ENCODE measurements at places on chromosomes 1 and 21.

- no peak for DNase-seq
These were observed 5.8 kb downstream of the ELF3 start for GRCh38 chr1:202016022-202016810.

DNA sequence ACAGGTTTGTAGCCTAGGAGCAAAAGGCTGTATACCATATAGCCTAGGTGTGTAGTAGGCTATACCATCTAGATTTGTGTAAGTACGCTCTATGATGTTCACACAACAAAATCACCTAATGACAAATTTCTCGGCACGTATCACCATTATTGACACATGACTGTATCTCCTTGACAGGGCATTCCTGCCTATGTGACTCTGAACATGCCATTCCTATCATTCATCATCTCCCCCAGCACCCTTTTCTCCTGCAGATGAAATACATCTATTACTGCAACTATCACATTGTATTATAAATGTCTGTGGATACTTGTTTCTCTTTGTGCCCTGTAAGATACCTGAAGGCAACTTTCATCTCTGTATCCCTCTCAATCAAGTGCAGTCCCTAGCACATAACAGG is 29.9 kb downstream of the TP53BP2 start:
- DNase-seq: peak; percentile 78

DNA sequence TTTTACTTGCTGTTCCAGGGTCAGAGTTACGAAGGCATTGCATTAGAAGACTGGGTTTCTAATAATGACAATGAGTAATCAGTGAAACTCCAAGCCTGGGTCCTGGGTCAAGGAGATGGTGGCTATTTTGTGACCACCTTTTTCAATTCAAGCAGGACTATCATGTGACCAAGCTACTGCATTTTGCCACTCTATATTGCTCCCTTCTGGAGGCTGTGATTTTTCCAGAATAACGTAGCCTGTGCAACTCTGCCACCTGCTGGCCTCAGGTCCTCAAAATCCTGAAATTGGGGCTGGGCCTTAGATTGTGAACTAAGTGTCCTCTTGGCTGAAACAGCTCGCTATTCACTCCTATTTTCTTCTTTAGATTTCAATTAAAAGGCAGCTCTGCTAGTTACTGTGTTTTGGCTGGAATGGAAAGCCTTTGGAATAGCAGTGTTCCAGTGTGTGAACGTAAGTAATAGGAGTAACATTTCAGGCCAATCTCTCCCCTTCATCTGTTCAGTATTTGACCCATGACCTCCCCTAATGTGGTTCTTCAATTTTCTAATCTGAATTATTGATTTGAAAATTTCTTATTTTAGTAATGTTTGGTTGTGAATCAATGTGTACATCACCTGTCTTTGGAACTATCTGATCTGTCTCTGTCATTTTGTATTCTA is 52.9 kb upstream of the CD46 start:
- peak; percentile 38 for DNase-seq

DNA sequence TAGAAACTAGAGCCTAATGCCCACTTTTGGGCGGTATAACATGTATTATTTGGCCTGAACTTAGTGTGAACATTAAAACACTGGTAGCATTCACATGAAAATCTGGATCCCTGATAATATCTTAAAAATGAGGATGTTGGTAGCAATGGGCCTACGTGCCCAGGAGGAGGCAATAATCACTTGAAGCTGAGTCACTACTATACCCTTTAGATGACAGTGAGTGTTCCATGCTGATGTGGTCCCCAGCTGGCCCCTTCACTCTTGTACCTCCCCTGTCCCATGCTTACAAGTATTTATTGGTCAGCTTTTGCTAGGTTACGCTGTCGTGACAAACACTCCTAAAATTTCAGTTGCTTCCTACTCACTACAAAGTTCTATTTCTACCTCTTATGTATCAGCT is 23.0 kb upstream of the POU2F1 start:
- no peak for DNase-seq

DNA sequence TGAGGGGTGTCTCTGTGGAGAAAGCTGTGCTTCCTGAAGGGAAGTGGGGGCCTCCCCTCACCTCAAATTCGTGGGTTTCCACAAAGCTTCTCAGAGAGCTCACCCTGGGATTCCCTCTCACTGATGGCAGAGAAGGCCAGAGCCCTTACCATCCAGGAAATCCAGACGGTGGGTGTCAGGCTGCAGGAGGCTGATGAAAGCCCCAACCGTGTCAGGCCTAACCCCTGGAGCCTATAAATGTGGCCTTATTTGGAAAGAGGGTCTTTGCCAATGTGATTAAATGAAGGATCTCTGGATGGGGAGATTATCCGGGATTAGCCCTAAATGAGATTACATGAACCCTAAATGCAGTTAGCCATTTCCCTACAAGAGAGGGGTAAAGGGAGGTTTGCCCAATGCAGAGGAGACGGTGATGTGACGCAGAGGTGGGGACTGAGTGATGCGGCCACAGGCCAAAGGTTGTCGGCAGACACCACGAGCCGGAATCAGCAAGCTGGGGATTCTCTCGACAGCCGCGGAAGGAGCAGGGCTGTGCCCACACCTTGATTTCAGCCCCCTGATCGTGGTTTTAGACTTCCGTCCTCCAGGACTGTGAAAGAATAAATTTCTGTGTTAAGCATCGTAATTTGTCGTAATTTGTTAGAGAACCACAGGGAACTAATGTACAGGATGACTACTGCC is 82.6 kb downstream of the TOMM20 start:
- no peak for DNase-seq

DNA sequence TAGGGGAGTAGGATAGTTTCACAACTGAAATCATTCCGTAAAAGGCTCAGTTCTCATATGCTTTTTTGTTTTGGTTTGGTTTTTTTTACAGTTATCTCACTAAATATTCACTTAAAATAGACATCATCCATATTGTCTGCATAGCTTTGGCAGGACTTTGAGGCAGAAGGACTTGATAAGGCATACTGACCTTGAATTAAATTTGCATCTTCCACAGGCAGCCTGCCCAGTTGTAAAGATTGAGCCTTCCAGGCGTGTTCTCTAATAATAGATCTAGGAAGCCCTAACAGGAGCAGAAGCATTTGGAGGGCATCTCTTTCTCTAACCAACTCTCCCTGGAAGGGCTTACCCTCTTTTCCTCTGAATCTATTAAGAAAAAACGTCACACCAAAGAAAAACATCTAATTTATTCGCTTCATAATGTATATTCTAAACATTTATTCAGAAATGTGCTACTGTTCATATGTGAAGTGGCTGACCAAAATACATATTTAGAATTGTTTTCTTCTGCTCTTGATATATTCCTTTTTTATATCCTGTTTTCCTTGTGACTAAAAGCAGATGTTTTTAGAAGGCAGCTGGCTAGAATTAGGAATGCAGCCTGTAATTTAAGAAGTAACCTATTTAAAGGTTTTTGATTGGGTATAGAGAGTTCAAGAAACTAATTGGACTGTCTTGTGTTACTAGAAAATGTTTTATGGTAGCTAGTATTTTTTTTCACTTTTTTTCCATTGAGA is 20.2 kb downstream of the DESI2 start:
- DNase-seq: no peak

- no peak for DNase-seq
These were observed 1.4 kb downstream of the PEAR1 start for GRCh38 chr1:156894711-156895454.

DNA sequence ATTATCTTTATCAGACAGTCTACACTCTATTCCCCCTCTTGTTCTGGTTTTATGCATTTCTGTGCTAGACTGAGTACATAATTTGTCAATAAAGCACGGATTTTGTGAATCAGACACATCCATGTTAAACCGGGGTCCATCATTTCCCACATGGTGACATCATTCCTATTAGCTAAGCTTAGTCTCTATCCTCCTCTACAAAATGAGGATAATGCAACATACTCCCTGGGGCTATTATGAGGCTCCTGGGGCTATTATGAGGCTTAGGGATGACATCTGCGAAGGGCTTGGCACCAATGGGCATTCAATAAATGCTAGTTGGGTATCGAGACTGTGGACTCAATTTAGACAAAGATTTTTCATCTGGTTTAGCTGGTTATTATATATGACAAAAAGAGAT is 25.1 kb upstream of the APP start:
- no peak for DNase-seq

- DNase-seq: no peak
These were observed 32.5 kb downstream of the PKNOX1 start for GRCh38 chr21:43006874-43007208.

DNA sequence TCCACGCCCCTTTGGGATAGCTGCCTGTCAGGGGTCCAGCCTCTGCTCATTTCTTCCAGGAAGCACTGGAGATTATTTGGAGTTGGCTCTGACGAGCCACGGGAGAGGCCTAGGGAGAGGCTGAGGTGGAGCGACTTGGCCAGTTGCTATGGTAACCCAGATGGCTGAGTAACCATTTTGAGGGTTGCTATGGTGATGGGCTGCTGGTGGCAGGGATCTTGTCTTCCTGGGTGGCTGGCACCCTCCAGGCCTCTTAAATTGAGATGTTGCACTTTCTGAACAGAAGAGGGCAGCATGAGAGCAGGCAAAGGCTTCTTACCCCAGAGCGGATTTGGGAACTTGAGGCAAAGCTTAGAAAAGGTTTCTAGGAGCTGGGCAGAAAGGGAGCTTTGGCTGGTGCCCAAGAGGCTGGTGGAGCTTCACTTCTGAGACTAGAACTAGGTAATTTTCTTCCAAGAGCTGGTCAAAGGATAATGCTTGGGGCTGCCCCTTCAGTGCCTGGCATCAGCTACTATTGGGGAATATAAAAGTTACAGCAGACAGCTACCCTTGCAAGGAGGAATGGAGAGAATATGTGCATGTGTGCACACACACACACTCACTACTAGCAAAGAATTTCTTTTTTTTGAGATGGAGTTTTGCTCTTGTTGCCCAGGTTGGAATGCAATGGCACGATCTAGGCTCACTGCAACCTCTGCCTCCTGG is 72.5 kb downstream of the NDUFS5 start:
- DNase-seq: no peak

- DNase-seq: no peak
These were observed 27.5 kb upstream of the GPR88 start for GRCh38 chr1:100510451-100510850.

- no peak for DNase-seq
These were observed 407 bp upstream of the PIGV start for GRCh38 chr1:26787381-26787705.

DNA sequence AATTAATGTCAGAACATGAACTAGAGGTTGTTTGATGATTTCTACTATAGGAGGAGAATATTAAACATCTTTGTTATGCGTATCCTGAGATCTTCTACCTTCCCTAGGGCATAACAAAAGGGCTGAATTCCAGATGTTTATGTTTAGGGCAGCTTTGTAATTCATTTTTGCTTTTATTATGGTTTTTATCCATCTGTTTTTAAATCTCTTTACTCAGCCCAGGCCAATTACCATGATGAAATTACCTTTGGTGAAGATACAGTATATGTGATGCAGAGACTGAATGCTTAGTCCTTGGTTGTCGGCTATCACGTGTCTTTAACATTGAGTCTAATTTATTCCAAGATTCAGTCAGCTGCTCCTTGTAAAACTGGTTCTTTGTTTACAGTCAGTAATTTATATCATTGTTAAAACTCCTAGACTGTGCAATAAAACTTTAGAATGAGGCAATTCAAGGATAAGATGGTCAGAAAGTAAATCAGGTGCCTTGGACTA is 176.9 kb downstream of the CTH start:
- no peak for DNase-seq

DNA sequence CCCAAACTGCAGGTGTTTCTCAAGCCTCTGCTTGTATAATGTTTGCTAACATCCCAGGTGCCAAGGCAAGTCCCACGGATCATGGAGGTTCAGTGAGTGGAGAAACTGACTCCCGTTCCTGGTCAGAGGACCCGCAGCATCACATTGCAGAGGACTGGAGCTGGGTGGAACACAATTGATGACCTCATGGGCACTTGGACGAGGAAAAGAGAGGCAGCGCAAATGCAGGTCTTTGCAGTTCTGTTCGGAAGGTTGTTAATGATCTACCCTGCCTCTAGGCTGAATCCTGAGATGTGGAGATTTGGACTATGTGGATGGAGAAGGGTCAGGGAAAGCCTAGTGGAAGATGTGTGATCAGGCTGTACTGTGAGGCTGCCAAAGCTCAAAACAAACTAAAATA is 192.9 kb downstream of the DUSP10 start:
- no peak for DNase-seq

DNA sequence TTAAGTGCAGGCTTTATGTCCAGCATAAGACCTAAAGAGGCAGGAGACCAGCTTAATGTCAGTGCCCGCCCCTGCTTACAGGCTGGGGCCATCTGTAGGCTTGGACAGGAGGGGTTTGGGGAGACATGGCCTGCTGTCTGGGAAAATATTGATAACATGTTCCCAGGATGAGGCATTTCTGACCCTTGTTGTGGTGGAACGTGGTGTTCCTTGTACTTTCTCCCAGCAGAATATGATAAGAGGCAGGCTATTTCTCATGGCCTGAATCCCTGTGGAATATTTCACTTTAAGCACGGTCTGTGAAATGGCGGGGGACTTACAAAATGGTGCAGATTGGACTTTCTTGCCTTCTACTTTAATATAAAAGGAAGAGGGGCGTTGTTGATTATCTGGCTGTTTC is 41.9 kb upstream of the PLA2G5 start:
- DNase-seq: no peak

GRCh38 chr1:183824291-183824690 is 19.4 kb downstream of the RGL1 start:
- DNase-seq: no peak

- no peak for DNase-seq
These were observed 8.7 kb downstream of the SLX9 start for GRCh38 chr21:44948426-44949120.

GRCh38 chr1:192140382-192140781 is 17.9 kb upstream of the RGS18 start:
- no peak for DNase-seq

DNA sequence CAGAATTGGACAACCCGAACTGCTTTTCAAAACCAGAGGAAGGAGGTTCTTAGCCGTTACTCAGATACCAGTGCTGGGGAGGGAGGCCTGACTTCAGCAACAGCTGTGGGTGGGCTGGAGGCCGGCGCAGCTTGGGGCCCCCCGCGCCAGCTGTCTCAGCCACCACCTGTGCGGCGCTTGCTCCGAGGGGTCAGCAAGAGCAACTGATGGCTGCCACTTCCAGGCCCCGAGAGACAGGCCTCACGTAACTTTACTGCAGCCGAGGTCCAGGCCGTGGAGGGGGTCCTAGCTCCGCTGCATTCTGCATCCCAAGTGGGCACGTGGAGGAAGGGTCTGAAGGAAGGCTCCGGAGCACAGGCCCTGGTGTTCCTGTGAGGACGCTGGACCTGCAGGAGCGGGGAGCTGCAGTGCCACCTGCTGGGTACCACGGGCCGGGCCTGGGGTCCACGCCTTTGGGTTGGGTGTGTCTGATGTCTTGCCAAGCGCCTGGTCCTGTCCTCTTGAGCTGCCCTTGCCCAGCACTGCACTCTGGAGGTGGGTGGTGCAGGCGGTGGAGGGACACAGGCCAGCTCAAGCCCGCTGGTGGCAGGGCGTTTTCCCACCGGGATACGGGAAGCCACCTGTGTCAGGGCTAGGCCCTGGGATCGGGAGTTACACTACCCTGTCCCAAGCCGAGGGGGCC is 9.8 kb downstream of the THAP3 start:
- DNase-seq: no peak

GRCh38 chr21:41091616-41092015 is 76.3 kb upstream of the BACE2 start:
- DNase-seq: no peak

- DNase-seq: peak; percentile 8
These were observed 99.2 kb downstream of the LHX8 start for GRCh38 chr1:75233302-75233929.

GRCh38 chr1:111832521-111833155 is 76.9 kb downstream of the DDX20 start:
- DNase-seq: no peak
